ENCODE measurements at places on chromosomes 2 and 18.

GRCh38 chr18:36758623-36759022, 70.2 kb downstream of the TPGS2 start:
- DNase-seq: no peak

- no peak for DNase-seq
These were observed 201.0 kb downstream of the MBD2 start for GRCh38 chr18:54023471-54023870.

DNA sequence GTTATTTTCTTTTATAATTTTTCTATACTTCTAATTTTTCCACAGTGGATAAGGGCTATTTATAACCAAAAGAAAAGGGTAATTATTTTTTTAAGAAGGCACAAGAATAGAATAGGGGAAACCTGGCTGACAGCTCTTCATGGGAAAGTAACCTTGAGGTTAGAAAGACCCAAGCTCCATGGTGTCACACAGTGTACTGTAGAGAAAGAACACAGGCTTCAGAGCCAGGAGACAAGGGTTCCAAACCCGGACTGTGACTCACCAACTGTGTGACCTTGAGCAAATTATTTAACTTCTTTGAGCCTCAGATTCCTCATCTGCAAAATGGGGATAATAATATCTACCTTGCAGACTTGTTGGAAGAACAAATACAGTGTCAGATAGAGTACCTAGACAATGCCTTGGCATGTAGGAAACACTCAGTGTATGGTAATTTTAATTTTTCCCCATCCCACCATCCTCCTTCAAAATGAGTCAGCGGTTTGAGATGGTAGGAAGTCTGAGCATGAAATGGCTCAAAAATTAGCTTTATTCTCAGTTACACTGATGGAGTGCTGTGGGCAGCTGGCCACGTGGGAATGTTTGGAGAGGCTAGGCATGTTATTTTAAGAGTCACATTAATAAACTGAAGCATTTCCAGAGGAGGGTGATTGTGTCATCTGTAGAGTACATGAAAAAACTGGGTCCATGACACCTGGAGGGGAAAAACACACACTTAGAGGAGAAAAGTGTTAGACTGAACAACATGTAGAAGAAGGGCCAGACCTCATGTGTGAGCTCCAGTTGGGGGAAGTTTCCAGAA, 36.7 kb downstream of the TMEM37 start:
- no peak for DNase-seq

DNA sequence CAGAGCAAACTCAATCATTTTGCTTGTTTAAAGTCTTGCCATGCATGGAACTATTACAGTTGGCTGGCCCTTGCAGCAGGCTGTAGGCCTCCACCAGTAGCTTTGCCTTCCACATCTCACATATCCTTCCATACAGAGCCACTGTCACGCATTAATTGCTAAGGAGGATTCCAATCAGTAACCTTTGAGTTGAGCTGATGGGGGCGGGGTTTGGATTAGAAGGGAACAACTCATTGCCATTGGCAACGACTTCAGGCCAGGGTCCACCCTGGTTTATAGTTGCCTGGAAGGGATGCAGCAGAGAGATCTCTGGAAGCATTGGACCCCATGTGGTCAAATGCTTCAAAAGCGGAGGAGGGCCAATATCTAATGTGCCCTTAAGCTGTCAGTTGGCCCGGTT, 63.3 kb upstream of the TTC39C start:
- DNase-seq: no peak

DNA sequence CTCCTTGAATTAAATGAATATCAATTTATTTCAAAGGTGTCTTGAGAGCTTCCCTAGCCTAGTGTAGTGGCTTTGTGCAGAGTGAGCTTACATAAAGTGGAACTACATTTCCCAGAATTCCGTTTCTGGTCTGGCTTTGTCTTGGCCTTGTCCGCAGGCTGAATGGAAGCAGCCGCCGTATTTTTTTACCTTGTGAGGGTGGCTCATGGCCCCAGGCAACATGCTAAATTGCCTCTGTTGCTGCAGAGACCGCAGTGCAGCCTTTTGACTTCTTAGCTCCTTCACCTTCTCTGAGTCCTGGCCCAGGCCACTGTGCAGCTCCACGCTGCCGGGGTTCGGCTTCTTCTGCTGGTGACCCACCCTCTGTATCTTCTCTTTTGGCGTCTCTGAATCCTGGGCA, 114.8 kb upstream of the SLC38A11 start:
- no peak for DNase-seq

- no peak for DNase-seq
These were observed 17.7 kb downstream of the SLC66A2 start for GRCh38 chr18:79933765-79934164.

- DNase-seq: no peak
These were observed 190.8 kb downstream of the TMEM247 start for GRCh38 chr2:46669996-46670793.

GRCh38 chr2:161979490-161979889, 94.5 kb downstream of the DPP4 start:
- no peak for DNase-seq

GRCh38 chr18:35974181-35974580, 1.7 kb downstream of the RMP24 start:
- DNase-seq: no peak

DNA sequence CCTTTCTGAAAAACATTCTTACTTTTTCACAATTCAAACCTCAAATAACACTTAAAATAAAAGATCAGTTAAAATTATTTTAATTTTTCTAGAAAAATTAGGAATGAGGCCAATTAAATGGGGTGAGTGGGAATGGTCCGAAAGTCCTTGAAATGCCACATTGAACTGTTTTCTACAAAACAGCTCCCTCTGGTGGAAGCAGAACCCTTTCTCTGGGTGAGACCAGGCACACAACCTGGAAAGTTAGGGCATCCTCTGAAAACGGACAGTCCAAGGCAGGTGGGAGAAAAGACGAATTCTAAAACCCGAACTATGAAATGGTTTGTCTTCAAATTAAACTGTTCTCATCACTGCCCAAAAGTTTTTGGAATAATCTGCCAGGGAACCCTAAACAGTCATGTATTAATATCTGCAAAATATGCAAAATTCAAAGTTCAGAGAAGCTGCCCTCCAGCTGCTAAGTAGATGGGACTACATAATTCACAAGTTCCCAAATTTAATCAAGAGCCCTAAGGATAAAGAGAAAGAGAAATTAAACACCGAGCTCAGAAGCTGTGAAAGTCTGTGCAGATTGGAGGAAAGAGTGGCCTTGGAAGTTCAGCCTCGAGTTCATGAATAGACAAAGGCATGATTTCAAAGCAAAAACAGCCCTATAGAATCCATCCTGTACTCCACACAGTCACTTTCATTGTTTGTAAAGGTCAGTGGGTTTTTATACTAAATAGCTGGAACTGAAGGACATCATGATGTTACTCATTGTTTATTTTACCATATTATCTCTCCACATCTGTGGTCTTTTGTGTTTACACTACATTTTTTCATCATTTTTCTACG, 108.3 kb downstream of the PIEZO2 start:
- DNase-seq: peak; percentile 37

DNA sequence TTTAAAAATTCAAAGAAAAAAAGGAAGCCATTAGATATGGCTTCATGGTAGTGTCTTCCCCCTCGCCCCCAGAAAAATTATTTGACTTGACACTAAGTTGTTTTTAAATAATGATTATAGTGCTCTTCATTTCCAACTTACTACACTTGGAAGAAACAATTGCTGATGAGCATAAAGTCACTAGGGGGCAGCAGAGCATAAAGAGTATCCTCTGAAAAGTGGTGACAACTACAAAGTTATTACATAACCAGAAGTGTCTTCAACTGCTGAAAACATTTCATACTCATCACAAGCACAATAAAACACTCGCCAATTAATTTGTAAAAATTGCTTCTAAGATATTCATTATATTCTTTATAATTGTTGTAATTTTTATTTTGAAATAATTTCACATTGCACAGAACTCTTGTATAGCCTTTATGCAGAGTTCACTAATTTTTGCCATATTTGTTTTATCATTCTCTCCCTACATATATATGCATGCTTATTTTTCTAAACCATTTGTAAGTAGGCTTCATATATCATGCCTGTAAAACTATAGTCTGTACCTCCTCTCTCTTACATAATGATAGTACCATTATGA, 54.9 kb downstream of the EXOC6B start:
- peak; percentile 25 for DNase-seq

DNA sequence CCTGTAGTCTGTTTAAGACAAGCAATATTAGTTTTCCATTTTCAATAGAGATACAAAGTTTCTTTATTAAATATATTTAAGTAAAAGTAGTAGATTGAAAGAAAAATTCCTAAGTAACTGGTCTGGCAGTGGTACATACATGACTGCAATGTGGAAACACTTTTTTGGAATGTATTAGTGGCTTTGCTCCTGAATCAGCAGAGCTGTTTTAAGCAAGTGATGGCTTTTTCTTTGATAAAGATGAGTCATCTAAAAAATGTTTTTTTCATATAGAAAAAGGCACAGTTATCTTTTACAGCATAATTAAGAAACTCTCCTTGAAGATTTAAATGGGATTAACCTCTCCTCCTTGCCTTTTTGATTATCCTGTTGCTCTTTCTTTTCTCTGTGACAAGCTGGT, 34.9 kb downstream of the KDM3A start:
- DNase-seq: no peak

DNA sequence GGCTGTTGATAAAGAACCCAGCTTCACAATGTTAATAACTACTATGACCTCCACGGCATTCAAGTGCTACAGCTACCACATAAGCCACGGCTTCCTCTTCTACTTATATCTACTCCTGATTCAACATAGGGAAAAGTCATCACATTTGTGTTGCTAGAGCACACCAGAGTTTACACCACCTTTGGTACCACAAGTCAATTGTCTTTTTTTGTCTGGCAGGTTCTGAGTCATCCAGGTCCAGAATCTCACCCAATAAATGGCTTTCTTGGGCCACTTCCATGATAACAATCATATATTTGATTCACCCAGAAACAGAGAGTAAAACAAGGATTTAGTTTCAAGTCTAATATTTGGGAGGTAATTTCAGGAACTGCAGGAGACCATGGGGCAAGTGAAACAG, 480.2 kb downstream of the TMX3 start:
- DNase-seq: no peak

DNA sequence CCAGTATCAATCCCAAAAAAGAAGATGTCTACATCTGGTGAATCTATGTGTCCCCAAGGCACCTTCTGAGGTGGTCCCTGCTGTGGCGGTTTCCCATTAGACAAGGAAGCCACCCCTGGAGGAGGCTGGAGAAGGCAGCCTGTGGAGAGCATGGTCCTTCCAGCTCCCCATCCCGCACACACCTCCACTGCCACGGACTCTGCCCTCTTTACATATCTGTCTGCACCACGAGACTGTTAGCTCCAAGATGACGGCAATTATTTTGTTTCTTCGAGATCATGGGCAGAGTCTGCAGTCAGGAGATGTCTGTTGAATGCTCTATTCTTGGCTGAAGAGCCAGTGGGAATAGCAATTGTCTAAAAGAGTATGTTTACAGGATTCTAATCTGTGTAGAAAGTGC, 132.0 kb downstream of the OSR1 start:
- DNase-seq: no peak

DNA sequence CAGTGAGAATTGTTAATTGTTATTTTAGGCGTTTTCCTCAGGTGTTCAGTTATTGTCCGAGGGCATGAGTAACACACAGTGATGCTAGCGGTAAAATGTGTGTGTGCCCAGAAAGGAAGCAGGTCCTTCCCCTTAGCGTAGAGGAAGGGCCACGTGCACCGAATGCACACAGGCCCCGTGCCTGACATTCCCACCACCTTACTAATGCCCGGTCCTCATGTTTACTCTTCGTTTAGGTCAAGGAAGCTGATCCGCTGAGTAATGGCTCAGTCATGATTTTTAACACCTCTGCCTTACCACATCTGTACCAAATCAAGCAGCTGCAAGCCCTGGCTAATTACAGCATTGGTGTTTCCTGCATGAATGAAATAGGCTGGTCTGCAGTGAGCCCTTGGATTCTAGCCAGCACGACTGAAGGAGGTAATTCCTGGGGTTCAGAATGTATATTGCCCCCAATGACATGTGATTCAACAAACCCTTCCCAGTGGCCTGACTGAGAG, 76.7 kb downstream of the MERTK start:
- no peak for DNase-seq

DNA sequence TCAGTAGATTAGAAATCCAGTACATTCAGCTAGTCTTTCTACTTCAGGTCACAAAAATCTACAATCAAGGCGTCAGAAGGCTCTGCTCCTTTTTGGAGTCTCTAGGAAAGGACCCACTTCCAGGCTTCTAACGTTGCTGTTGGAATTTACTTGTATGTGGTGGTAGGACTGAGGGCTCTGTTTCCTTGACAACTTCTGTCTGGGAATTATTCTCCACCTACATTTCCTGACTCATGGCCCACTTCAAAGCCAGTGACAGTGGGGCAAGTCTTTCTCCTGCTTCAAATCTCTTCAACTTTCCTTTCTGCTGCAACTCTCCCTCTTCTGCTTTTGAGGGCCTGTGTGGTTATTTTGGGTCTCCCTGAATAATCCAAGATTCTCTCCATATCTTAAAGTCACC, 10.4 kb upstream of the TMX3 start:
- DNase-seq: no peak

DNA sequence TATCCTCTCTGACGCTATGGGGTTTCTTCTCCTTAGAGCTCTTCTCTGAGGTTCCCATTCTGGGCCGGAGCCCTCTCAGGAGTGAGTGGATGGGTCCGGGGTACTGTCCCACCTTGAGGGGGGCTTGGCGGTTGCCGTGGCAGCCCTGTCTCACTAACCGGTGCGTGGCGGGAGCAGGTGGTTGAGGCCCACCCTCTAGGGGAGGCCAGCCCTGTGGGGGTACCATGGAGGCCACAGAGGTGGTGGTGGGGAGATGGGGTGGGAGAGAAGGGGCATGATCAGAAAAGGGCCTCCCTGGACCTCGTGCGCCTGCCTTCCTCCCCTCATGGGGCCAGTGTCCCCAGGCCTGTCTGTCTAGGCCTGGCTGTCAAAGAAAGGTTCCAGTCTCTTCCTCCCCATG, 22.3 kb downstream of the IGFBP5 start:
- no peak for DNase-seq

DNA sequence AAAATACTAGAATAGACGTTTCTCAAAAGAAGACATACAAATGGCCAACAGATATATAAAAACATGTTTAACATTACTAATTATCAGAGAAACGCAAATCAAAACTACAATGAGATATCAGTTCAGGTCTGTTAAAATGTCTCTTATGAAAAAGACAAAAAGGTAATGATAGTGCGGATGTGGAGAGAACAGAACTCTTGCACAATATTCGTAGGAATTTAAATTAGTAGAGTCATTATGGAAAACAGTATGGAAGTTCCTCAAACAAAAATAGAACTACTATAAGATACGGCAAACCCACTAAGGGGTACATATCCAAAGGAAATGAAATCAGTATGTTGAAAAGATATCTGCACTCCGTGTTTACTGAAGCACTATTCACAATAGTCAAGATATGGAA, 167.5 kb upstream of the CWC22 start:
- DNase-seq: no peak

GRCh38 chr18:70672581-70672980, 383.7 kb downstream of the SOCS6 start:
- DNase-seq: no peak

- DNase-seq: no peak
These were observed 15.4 kb downstream of the HS6ST1 start for GRCh38 chr2:128303095-128303791.

GRCh38 chr2:30259827-30260679, 28.7 kb downstream of the LBH start:
- no peak for DNase-seq

Data from NCI-H446 (cell line).